SK-N-SH treated with all-trans-retinoic acid at 6 μM for 48 hours (cell line): ENCODE measurements at places on chromosomes 6 and 20.
A peak's percentile ranks its signal among the peaks of the same experiment; 100 is the strongest.

- peak; percentile 16; the same call in 1 of the 3 replicates for ATAC-seq
These were observed 76.8 kb upstream of the DUSP22 start for GRCh38 chr6:215335-216034.

- ATAC-seq = no peak
These were observed 155.2 kb upstream of the VGLL2 start for GRCh38 chr6:117110146-117110545.

DNA sequence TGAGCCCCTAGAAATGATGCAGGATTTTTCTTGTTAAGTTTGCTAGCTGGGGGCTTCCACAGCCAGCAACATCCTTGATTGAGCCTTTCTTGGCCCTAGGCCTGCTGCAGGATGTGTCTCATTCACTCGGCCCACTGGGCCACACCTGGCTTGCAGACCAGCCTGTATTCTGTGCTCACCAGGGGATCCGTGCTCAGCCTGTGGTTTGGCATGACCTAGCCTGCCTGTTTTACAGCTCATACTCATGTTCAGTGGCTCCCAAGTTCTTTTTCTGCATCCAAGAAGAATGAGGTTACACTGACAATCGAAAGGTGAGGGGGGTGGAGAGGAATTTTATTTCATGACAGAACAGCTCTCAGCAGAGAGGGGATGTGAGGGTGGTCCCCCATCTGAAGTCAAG, 263.4 kb downstream of the RIMS1 start:
- no peak for ATAC-seq

DNA sequence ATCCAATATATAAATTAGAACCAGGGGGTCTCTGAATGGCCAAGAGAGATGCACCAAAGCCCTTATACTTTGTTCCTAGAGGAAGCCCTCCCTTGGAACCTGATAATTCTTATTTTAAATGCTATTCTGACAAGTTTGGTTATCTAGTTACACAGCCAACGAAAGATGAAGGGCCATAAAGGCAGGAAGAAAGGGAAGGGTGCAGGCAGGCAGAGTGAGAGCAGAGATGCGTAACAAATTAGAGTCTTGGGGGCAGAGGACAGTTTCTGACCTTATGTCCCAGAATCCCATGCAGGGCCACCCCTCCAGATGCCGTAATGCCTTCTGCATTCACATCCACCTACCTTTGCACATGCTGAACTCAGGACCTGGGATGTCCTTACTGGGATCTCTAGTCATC, 344.6 kb upstream of the ARID1B start:
- no peak for ATAC-seq

- ATAC-seq = no peak
These were observed 126.0 kb downstream of the BMP7 start for GRCh38 chr20:57140416-57140965.

- ATAC-seq = no peak
These were observed 245.2 kb downstream of the CDH26 start for GRCh38 chr20:60203451-60203850.

DNA sequence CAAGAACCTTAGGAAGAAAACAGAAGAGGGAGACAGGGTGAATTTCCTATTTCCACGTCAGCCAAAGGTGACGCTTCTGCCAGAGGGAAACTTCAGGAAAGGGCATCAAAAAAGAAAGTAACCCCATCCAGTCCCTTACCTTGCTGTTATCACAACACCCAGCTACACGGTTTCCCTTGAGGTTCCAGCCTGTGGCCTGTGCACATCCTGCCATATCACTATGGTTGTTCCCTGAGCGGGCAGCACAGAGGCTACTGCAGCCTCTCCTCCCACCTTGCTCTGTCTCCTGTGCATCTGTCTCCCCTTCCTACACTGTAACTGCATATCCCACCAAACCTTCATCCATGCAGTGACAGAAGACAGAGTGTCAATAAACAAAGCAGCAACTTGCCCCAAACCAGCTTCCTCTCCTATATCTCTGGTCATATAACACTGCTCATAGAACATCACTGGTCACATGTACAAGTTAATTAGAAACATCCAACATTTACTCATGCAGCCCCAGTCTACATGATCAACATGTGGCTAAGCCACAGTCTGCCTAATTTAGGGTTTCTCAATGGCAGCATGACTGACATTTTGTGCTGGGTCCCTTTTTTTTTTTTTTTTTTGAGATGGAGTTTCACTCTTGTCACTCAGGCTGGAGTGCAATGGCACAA, 54.7 kb downstream of the GFOD1 start:
- ATAC-seq = no peak

DNA sequence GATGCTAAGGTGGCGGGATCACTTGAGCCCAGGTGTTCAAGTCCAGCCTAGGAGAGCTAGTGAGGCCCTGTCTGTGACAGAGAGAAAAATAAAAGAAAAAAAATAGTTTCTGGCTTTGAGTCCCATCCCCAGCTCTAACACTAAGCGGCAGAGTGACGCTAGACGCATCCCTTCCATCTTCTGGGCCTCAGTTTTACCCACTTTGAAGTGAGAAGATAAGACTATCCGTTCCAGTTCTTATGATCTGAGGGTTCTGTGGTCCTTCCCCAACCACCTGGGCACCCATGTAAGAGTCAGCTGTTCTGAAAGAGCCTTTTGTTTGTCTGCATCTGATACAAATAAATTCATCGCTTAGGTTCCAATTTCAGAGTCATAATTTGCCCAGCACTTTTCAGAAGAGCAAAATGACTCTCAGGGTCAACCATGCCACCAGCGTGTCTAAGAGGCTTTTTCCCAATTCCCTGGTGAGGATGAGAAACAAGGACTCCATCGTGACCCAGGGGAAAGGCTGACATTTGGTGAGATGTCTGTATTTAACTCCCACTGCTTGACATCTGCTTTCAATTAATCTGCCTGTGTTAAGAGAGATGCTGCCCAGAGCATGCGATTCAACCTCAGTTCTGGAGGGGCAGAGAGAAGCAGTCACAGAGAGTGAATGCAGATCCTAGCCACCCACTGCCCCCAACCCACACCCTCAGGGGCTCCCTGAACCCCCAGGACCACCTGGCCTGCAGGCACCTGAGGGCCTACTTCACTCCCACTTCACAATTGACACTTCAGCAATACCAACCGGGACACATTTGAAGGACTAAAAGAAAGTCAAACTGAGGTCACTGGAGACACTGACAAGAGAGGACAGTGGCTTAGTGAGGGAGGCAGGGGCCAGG, 131.6 kb upstream of the TOP1 start:
- ATAC-seq = peak; percentile 88

- peak; percentile 36; the same call in 1 of the 3 replicates for ATAC-seq
These were observed 13.3 kb downstream of the GRM4 start for GRCh38 chr6:34132486-34133185.

- ATAC-seq = no peak
These were observed 233.9 kb downstream of the PRL start for GRCh38 chr6:22062807-22063408.
